ENCODE measurements at places on chromosomes 2 and 18.

DNA sequence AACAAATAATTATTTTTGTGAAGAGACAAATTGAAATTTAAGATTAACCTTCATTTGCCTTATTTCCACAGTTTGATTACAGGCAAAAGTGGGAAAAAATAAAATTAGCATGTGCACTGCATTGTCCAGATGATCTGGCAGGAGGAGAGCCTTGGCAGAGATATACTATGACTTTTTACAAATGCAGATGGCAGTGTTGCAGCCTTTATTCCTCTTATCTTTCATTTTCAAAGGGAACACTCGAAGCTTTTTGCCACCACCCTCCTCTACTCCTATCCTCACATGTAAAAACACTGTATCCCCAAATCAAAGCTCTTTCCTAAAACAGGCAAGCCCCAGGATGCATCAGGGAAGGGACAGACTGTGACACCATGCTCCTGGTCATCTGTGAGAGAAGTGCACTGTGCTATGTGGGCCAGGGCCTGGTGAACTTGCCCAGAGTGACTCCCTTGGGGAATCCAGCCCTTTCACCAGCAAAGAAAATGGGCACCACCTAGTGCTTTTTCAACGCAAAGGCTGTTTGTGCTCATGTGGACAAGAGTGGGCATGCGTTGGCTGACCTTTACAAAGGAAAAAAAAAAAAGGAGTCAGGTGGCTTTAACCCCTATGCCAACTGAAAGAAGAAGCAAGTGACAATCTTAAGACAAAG lies 74.7 kb upstream of the ETAA1 start:
- peak; percentile 32 for DNase-seq

DNA sequence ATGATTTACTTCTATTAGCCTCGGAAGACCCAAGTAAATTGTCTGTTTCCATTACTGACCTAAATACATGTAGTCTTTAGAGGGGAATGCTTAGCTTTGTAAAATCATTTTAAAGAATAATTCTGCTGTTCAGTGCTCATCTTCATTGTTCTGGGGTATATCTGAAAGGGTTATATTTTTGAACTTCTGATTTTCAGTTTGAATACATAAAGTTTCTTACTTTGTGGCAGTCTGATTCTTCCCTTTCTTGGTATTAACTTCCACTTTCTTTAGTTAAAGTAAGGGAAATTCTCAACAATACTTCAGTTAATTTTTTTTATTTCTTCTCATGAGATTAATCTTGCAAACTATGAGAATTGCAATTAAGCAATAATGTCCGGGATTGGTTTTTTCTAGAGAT lies 148.4 kb downstream of the DOCK10 start:
- DNase-seq, result no peak

DNA sequence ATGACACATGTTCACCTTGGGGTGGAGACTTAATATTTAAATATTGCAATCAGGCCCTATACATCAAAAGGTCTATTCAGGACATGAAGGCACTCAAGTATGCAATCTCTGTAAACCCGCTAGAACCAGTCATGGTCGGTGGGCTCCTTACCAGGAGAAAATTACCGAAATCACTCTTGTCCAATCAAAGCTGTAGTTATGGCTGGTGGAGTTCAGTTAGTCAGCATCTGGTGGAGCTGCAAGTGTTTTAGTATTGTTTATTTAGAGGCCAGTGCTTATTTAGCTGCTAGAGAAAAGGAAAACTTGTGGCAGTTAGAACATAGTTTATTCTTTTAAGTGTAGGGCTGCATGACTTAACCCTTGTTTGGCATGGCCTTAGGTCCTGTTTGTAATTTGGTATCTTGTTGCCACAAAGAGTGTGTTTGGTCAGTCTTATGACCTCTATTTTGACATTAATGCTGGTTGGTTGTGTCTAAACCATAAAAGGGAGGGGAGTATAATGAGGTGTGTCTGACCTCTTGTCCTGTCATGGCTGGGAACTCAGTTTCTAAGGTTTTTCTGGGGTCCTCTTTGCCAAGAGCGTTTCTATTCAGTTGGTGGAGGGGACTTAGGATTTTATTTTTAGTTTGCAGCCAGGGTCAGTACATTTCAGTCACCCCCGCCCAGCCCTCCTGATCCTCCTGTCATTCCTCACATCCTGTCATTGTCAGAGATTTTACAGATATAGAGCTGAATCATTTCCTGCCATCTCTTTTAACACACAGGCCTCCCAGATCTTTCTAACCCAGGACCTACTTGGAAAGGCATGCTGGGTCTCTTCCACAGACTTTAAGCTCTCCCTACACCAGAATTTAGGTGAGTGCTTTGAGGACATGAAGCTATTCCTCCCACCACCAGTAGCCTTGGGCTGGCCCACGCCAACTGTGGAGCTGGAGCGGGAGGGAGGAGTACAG lies 108.1 kb downstream of the XRCC5 start:
- DNase-seq, result peak; percentile 74

GRCh38 chr2:72913486-72914205 lies 3.7 kb upstream of the EMX1 start:
- DNase-seq, result no peak

DNA sequence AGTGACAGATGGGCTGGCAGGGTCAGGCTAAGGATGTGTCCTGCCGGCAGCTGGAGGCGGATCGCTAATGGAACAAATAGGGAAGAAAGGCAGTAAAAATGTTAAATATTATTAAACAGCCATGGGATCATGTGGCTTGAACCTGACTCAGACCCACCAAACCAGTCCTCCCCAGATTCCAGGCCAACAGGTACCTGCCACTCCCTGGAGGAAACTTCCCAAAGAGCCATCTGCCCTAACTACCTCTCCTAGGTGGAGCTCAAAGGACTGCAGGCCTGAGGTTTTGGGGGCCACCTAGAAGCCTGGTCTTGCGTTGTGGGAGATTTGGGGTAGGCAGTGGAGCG lies 34.3 kb downstream of the CIB4 start:
- no peak for DNase-seq

DNA sequence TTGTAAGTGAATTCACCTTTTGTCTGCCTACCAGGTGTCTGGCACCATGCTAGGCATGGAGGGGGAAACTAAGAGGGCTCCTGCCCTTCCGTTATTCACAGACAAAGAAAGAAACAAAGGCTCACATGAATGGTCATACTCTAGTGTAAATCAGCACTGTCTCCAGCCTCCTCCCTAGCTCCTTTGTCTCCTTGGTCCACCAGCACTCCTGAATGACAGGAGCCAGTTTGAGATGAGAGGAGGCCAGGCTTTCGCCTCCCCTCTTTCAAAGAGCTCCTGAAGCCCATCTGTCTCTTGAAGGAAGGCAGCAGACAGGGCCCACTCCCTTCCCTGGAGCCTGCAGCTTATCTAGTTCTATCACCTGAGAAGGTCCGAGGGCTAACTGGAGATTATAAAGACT lies 18.7 kb downstream of the SATB2 start:
- no peak for DNase-seq
